Globus pallidus (tissue), 1 donor: ENCODE measurements at places on chromosomes 6 and 20.

DNA sequence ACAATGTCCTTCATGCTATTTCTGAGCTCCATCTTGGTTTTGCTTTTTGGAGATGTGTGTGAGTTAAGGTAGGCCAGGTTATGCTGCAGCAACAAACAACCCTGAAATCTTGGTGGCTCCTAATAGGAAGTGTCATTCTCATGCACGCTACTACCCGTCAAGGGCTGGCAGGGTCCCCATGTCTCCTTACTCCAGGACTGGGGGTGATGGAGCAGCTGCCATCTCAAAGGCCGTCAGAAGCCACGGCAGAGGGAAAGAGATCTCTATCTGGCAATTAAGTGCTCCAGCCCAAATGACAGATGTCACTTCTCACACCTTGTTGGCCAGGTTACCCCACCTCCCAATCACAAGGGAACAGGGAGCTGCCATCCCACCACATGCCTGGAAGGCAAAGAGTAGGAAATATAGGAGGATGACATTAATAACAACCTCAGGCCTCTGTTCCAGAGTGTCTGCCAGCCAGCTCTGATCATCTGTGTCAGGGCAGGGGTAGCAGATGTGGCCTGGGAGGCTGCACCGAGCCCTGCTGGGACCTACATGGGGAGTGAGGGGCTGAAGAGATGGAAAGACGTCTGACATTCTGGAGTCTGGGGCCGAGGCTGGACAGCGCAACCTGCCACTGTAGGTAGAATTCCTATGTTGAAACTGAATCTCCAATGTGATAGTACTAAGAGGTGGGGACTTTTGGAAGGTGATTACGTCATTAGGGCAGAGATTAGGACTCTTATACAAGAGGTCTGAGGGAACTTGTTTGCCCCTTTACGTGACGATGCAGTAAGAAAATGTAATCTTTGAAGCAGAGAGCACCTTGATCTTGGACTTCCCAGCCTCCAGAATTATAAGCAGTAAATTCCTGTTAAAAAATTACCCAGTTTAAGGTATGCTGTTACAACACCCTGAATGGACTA is 4.8 kb upstream of the SDCBP2 start:
- DNase-seq = no peak

GRCh38 chr6:116003668-116004067 is 57.0 kb downstream of the FRK start:
- no peak for DNase-seq

- no peak for DNase-seq
These were observed 26.5 kb upstream of the SMOC2 start for GRCh38 chr6:168414336-168415097.

GRCh38 chr6:841569-841968 is 148.6 kb upstream of the EXOC2 start:
- DNase-seq = no peak

DNA sequence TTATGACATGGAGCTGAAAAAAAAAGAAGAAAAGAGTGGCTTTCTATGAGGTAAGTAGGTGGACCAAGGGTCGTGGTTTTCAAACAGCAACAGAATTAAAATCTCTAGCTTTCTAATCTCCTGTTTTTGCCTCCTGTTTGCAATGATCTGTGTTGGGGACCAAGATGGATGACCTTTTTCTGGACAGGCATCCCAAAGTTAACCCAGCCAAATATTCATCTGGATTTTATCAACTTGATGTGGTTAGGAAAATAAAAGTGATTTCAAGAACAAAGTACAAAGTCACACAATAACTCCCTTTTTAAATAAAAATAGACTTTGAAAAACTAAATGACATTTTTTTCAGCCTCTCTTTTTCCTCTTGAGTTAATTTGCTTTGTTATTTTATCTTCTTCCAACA is 282.1 kb upstream of the PRDM1 start:
- DNase-seq = no peak

- no peak for DNase-seq
These were observed 70.6 kb upstream of the KCNK16 start for GRCh38 chr6:39393075-39393474.

GRCh38 chr6:48606618-48607017 is 495.6 kb upstream of the PTCHD4 start:
- DNase-seq = no peak

GRCh38 chr6:134642279-134642678 is 307.6 kb downstream of the ALDH8A1 start:
- no peak for DNase-seq

- no peak for DNase-seq
These were observed 670.9 kb downstream of the HTR1B start for GRCh38 chr6:76792394-76792793.

DNA sequence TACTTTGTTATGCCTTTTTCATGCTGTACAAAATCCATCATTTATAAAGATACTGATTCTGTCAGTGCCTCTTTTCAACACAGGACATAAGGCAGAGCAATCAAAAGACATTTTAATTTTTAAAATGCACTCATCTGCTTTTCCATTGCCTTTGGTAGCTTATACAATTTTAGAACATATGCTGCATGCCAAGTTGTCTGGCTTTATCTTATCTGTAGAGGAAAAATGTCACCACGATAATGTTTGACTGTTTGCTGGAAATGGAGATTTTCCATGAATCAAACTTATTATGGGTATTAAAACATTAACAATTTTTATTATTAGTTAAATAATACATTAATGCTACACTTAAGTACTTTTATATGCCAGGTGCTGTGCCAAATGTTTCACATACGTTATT is 50.5 kb downstream of the NKAIN2 start:
- no peak for DNase-seq

DNA sequence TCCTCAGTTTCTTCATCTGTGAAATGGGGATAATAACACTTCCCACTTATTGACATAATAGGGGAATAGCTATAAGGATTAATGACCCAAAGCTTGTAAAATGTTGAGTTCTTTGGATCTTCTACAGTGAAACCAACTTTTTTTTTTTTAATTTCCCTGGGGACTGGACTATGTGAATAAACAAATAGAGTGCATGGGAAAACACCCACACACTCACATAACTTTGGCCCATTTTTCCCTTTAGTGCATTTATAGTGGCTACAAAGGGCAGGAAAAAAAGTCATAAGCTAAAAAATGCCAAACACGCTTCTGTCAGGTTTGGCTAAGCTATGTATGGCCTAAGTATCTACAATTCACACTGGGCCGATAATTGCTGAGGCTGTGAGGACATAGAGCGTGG is 406.2 kb upstream of the JAG1 start:
- DNase-seq = no peak

DNA sequence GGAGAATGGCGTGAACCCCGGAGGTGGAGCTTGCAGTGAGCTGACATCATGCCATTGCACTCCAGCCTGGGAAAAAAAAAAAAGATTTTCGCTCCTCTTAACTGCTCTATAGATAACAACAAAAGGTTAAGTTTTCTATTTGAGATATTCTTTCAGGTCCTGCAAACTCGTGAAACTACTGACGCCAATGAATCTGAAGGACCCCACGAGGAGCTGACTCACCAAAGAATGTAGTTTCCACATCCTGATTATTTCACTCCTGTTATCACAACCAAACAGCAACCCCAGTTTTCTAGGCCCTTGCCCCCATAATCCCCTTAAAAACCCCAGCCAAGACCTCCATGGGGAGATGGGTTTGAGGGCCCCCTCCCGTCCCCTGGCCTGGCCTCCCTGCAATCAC is 58.7 kb downstream of the OTOR start:
- no peak for DNase-seq

- no peak for DNase-seq
These were observed 47.4 kb downstream of the TPD52L1 start for GRCh38 chr6:125200941-125201340.

DNA sequence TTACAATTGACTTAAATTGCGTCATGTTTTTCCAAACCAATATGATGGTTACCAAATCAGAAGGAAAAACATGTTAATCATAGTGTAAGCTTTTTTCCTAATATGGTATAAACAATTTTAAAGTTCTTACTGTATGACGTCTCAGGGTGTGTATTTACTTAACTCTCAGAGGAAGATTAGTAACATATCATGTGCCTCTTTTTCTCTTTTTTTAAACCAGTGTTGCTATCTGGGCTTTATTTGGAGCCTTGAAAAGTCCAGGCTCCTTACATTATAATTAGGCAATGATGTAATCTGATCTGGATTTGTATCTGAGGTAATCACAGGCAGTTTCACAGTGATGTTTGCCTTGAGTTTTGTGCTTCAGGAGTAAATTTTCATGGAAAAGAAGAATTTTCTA is 20.4 kb upstream of the RAB23 start:
- no peak for DNase-seq

DNA sequence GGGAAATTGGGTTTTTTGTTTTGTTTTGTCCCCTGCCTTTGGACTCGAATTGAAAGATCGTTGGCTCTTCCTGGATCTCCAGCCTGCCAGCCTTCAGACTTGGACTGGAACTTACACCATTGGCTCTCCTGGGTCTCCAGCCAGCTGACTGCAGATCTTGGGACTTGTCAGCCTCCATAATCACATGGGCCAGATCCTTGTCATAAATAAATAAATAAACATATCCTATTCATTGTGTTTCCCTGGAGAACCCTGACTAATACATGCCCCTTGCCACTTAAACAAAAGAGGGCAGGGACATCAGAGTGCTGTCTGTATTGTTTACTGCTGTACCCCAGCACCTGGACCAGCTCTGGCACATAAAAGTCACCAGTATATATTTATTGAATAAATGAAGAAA is 101.5 kb downstream of the CAP2 start:
- no peak for DNase-seq

GRCh38 chr6:69987550-69987949 is 121.2 kb downstream of the COL19A1 start:
- no peak for DNase-seq

- no peak for DNase-seq
These were observed 287.0 kb downstream of the CDC5L start for GRCh38 chr6:44674226-44675155.
